Right atrium auricular region (tissue), 2 donors: ENCODE measurements at places on chromosomes 4 and X. TPM values are rescaled to one million over a fixed set of nuclear protein-coding genes. Genes with fewer than 3 reads are reported as not detected.

- no peak for DNase-seq
These were observed 10.6 kb upstream of the MND1 start for GRCh38 chr4:153333874-153334273.

IQCM gene
- total RNA-seq: not detected

TLR1 gene
- 8.9 TPM for total RNA-seq

GRCh38 chr4:76802236-76803021, 95.5 kb downstream of the SOWAHB start:
- no peak for DNase-seq

SPANXN4 gene
- total RNA-seq: not detected
